Type B pancreatic cell (in vitro differentiated cells): ENCODE measurements at places on chromosomes 7 and 10. TPM values are rescaled to one million over a fixed set of nuclear protein-coding genes. Genes with fewer than 3 reads are reported as not detected.
A peak's percentile ranks its signal among the peaks of the same experiment; 100 is the strongest.

Gene FKBP14
- total RNA-seq: 18.3 and 22.6 TPM in 2 replicates

- DNase-seq: peak; percentile 72
- no peaks in the 10 kb centered on the region for H3K4me1 ChIP-seq
- no peak overlapping the region for H3K27ac ChIP-seq
- H3K36me3 ChIP-seq: peaks cover 14% of the 10 kb centered on the region
- H3K4me3 ChIP-seq: no peak overlapping the region
- peaks cover 11% of the 10 kb centered on the region for H3K27me3 ChIP-seq
Observed at GRCh38 chr10:132685101-132685891, 100.7 kb downstream of the NKX6-2 start.

Gene HOXA11
- 1.2 TPM in 1 of 2 replicates, not detected in the other for total RNA-seq

Gene UPK3BL1
- 53.3 and 77.1 TPM in 2 replicates for total RNA-seq

Gene CHAT
- total RNA-seq: 0.34 and 0.62 TPM in 2 replicates

DNA sequence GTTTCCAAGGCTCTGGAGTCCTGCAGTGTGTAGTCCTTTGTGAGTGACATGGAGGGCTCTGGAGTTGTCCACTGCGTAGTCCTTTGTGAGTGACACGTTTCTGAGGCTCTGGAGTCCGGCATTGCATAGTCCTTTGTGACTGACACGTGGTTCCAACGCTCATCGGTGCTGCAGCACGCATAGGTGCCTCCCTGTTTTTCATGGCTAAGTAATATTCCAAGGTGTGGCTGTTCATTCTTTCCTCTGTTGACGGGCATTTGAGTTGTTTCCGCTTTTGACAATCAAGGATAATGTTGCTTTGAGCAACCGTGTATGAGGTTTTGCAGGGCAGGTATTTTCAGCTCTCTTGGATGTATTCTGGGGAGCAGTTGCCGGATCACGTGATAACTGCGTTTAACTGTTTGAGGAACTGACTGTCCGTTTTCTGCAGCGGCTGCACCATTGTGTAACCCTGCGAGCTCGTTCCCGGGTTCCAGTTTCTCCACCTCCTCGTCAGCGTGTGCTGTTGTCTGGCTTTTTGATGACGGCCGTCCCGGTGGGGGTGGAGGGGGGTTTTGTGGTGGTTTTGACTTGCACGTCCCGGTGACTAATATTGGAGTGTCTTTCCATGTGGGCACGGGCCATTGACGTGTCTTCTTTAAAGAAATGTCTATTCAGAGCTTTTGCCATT lies 21.1 kb downstream of the FAM20C start:
- H3K36me3 ChIP-seq: no peaks in the 10 kb centered on the region
- H3K4me3 ChIP-seq: no peak overlapping the region
- no peak for DNase-seq
- no peaks in the 10 kb centered on the region for H3K27me3 ChIP-seq
- no peak overlapping the region for H3K27ac ChIP-seq
- peaks cover 10% of the 10 kb centered on the region for H3K4me1 ChIP-seq

Gene FXYD4
- 0.97 and 3.1 TPM in 2 replicates for total RNA-seq

DNA sequence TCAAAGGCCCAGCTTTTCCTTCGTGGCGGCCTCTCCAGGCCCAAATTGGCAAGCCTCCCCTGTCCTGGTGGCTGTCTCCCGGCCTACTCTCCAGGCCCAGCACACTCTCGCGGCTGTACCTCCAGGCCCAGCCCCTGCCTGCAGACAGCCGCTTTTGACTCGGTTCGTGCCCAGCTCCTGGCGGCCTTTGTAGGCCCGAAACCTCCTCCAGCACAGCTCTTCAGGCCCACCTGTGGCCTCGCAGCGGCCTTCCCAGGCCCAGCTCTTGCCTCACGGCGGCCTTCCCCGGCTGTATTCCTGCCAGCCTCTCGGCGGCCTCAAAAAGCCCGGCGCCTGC lies 18.2 kb upstream of the TMEM248 start:
- no peaks in the 10 kb centered on the region for H3K27me3 ChIP-seq
- H3K36me3 ChIP-seq: no peaks in the 10 kb centered on the region
- H3K4me3 ChIP-seq: no peak overlapping the region
- H3K27ac ChIP-seq: no peak overlapping the region
- no peaks in the 10 kb centered on the region for H3K4me1 ChIP-seq

DNA sequence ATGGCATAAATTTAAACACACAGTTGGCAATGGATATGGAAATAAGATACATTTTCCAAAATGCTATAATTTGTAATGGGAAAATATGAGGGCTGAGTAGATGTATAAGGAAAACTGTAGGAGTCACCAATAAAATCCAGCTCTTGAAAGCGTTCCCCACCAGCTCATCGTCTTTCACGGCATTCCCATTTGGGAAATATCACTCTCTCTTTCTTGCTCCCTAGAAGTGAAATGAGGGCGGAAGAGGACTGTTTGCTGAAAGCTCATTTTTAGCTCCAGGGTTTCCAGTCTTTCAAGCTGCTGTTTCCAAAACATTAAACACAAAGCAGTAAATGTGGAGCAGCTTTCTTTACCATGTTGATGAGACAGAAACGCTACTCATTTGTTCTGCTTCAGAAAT lies 104.6 kb upstream of the SFMBT2 start:
- H3K36me3 ChIP-seq: no peaks in the 10 kb centered on the region
- H3K27me3 ChIP-seq: peaks cover 15% of the 10 kb centered on the region
- H3K27ac ChIP-seq: no peak overlapping the region
- H3K4me3 ChIP-seq: no peak overlapping the region

GRCh38 chr7:8177109-8177933 lies 84.6 kb downstream of the ICA1 start:
- no peak overlapping the region for H3K4me3 ChIP-seq
- no peak for DNase-seq
- no peaks in the 10 kb centered on the region for H3K27me3 ChIP-seq
- peaks cover 10% of the 10 kb centered on the region for H3K4me1 ChIP-seq
- no peak overlapping the region for H3K27ac ChIP-seq
- no peaks in the 10 kb centered on the region for H3K36me3 ChIP-seq

GRCh38 chr7:131722371-131722770 lies 165.9 kb upstream of the PODXL start:
- no peak overlapping the region for H3K4me3 ChIP-seq
- peak; percentile 29 for DNase-seq
- H3K4me1 ChIP-seq: no peaks in the 10 kb centered on the region
- H3K36me3 ChIP-seq: no peaks in the 10 kb centered on the region
- no peak overlapping the region for H3K27ac ChIP-seq

Gene CDK5
- 20.4 and 20.5 TPM in 2 replicates for total RNA-seq

DNA sequence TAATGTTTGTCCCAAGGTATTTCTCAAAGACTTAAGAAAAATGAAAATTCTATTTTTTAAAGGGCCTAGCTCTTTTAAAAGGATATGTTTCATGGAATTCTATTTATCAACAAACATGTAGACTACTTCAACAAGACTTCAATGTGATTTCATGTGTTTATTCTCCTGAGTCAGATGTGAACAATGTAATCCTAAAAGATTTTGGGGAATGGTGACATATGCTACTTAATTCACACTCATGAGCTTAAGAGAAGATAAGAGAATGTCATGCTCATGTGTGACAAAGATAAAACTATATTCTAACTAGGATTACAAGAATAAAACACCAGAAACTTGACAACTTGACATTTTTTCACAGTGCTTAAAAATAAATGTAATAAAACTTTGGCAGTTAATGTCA lies 127.5 kb downstream of the TES start:
- no peaks in the 10 kb centered on the region for H3K36me3 ChIP-seq
- H3K27ac ChIP-seq: no peak overlapping the region
- DNase-seq: no peak
- H3K27me3 ChIP-seq: peaks cover 8% of the 10 kb centered on the region

GRCh38 chr10:70481105-70481504 lies 2.5 kb downstream of the PALD1 start:
- H3K4me1 ChIP-seq: peaks cover 21% of the 10 kb centered on the region
- H3K4me3 ChIP-seq: no peak overlapping the region
- DNase-seq: no peak
- no peak overlapping the region for H3K27ac ChIP-seq

DNA sequence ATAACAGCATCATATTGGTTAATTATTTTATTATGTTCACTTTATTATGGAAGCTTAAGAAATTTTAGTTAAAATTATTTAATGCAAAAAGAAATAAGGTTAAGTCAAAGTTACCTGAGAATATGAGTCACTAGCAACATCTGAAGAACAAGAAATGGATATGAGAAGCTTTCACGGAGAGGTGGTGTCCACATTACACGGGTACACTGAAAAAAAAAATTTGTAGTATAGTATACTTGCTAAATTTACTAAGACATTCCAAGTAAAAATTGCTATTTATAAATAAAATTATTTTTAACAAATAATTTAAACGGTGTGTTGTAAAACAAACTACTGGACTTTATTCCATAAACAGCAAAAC lies 63.9 kb downstream of the DPY19L1 start:
- H3K27me3 ChIP-seq: no peaks in the 10 kb centered on the region
- DNase-seq: no peak
- no peaks in the 10 kb centered on the region for H3K4me1 ChIP-seq
- no peak overlapping the region for H3K27ac ChIP-seq
- H3K36me3 ChIP-seq: peaks cover 39% of the 10 kb centered on the region

Gene EPO
- 0.22 and 0.40 TPM in 2 replicates for total RNA-seq

- H3K36me3 ChIP-seq: no peaks in the 10 kb centered on the region
- no peak overlapping the region for H3K4me3 ChIP-seq
- peaks cover 5% of the 10 kb centered on the region for H3K4me1 ChIP-seq
- no peak overlapping the region for H3K27ac ChIP-seq
- no peak for DNase-seq
Observed at GRCh38 chr10:12471135-12471534, 121.8 kb downstream of the CAMK1D start.

Gene PCLO
- 6.7 and 9.5 TPM in 2 replicates for total RNA-seq

Gene ZNF438
- 3.7 and 4.4 TPM in 2 replicates for total RNA-seq

Gene LRRC17
- 1.5 and 68.3 TPM in 2 replicates for total RNA-seq

DNA sequence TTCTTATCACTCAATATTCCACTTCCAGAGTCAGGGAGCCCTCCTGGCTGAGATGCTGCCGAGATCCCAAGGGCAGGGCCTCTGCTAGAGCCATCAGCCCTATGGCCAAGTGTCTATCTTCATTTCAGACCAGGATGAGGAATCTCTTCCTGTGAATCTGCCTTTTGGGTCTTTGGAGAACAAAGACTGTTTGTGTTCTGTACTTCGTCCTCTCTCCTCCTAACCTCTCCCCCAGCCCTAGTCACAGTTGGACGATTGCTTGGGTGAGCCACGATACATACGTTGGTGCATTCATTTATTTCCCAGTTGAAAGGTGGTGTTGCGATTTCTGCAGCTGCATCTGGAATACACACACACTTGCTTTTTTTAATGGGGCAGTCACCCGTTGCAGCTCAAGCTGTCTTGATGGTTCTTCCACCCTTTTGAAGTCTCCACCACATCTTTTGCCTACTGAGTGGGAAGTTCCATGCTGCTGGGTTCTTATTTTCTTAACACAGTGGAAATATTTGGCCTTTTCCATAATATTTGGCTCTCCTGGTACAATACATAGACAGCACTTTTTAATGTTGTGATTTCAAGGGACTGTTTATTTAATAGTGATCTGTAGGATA lies 26.7 kb downstream of the SH3PXD2A start:
- H3K4me3 ChIP-seq: no peak overlapping the region
- DNase-seq: no peak

DNA sequence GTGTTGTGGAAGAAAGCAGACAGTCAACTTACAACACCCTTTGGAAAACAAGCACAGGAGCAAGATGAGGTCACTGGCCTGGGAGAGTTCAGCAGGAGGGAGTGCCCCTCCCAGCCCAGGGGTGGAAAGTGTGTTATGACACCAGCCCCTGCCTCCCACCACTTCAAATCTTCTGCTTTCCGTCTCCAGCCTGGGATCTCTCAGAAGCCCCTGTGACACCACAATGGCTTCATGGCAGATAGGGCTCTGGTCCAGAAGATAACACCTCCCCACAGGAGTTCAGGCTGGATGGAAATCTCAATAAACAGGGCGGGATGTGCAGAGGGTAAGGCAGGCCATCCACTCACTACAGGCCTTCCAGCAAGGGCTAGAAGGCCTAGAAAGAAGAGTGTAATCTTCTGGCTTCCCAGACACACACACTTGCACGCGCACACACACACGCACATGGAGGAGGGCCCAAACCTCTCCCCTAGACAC lies 48.7 kb upstream of the ZMIZ1 start:
- no peak for DNase-seq
- H3K4me1 ChIP-seq: peaks cover 20% of the 10 kb centered on the region
- H3K27me3 ChIP-seq: no peaks in the 10 kb centered on the region
- no peak overlapping the region for H3K27ac ChIP-seq
- H3K36me3 ChIP-seq: no peaks in the 10 kb centered on the region

- H3K36me3 ChIP-seq: peaks cover 4% of the 10 kb centered on the region
- peak; percentile 70 for DNase-seq
- H3K27me3 ChIP-seq: no peaks in the 10 kb centered on the region
- peak overlapping the region; percentile 92 for H3K27ac ChIP-seq
- H3K4me3 ChIP-seq: peak overlapping the region; percentile 91
Observed at GRCh38 chr10:23439961-23440889, 1.4 kb downstream of the OTUD1 start.

Gene SPDYE2B
- not detected in 2 replicates for total RNA-seq

Gene ZPBP
- not detected in 2 replicates for total RNA-seq

DNA sequence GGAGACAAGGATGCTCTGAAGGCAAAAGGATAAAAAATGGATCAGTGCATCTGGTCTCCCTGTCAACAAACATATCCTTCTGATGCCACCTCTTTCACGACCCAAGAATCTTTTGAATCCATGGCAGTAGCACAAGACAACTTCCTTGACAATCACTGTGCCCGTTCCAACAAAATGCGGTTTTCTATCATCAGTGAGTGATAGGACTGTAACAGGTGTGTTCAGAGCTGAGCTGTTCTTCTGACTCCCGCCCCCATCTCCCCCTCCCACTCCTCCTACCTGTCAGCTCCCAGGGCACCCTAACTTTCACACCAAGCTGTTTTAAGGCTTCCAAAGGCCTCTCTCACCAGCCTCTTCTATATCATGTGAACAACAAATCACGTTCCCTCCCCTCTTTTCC lies 74.8 kb downstream of the PARD3 start:
- peaks cover 33% of the 10 kb centered on the region for H3K4me1 ChIP-seq
- no peaks in the 10 kb centered on the region for H3K36me3 ChIP-seq
- H3K27ac ChIP-seq: peak overlapping the region; percentile 88
- no peak for DNase-seq
- peak overlapping the region; percentile 86 for H3K4me3 ChIP-seq

DNA sequence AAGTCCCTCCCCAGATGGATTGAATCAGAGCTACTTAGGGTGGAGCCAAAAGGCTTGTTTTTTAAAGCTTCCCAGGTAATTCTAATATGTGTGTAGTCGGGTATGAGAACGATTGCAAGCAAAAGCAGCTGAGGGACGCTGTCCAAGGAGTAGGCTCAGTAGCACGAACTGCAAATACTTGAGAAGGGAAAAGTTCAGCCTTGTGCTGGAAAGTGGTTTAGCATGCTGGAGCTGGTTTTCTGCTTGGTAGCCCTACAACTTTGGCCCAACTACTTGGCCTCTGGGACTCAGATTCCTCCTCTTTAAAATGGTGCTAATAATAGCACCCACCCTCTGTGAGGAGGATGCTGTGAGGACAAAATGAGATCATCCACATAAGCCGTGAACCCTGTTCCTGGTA lies 76.2 kb downstream of the AHR start:
- peaks cover 4% of the 10 kb centered on the region for H3K4me1 ChIP-seq
- DNase-seq: no peak
- no peak overlapping the region for H3K4me3 ChIP-seq
- no peak overlapping the region for H3K27ac ChIP-seq

Gene HOGA1
- total RNA-seq: 0.57 and 2.1 TPM in 2 replicates

GRCh38 chr10:12629767-12630165 lies 280.4 kb downstream of the CAMK1D start:
- no peaks in the 10 kb centered on the region for H3K27me3 ChIP-seq
- no peak for DNase-seq
- H3K4me3 ChIP-seq: no peak overlapping the region
- H3K27ac ChIP-seq: no peak overlapping the region

GRCh38 chr7:81616951-81617350 lies 152.9 kb downstream of the HGF start:
- no peaks in the 10 kb centered on the region for H3K4me1 ChIP-seq
- no peak overlapping the region for H3K4me3 ChIP-seq
- H3K36me3 ChIP-seq: no peaks in the 10 kb centered on the region
- no peaks in the 10 kb centered on the region for H3K27me3 ChIP-seq
